ENCODE measurements at places on chromosomes 3 and 15.
A peak's percentile ranks its signal among the peaks of the same experiment; 100 is the strongest.

- no peak for DNase-seq
These were observed 50.0 kb upstream of the NMD3 start for GRCh38 chr3:161171113-161171512.

- no peak for DNase-seq
These were observed 47.1 kb downstream of the SLC12A1 start for GRCh38 chr15:48253172-48253571.

- no peak for DNase-seq
These were observed 733.5 kb upstream of the CCDC54 start for GRCh38 chr3:106643684-106644161.

GRCh38 chr15:89732451-89733172, 18.4 kb downstream of the MESP1 start:
- no peak for DNase-seq

DNA sequence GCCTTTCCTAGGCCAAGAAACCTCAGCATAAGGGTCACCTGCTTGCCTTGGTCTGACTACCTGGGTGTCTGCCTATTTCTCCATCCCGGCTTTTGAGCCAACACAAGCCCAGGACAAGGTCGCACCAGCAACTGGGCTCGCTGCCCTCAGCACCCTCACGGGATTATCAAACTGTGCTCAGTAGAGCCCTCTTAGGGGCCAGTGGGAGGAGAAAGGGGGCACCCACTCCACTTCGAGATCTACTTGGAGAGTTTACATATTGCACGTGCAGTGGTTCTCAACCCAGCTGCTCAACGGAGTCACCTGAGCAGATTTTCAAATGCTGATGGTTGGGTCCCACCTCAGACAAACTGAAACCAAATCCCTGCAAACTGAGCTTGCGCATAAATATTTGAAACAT, 31.1 kb downstream of the TSPAN3 start:
- DNase-seq = peak; percentile 58

DNA sequence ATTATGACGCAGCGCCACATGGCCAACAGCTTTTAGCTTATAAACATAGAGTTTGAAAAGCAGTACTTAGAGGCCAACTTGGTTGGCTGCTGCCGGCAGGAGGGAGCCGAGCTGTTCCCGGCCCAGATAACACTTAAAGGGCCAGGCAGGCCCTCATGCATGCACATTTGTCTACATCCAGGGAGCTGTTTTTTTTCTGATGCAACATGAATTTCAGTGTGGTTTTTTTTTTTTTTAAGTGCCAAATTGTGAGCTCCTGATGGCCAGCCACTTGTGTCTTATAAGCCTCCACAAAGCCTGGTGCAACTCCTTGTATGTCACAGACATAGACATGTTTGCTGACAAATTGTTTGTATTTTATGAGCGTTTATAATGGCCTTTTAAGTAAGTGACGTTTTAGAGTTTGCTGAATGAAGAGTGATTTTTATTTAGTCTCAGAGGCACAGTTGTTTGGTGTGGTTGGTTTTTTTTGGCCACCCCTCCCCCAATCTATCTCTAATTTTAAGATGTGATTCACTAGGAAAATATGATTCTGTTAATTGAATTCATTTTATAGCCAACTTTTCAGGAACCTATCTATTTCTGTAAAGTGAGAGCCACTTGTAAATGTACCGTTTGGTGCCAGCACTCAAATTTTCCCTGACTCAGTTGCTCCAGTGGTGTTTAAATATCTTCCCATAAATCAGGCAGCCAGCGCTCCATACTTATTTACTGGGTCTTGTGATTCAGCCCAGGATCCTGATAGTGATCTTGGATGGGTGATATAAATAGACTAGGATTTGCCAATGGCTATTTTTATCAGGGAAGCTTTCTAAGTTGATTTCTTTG, 134.3 kb downstream of the VGLL4 start:
- DNase-seq = no peak

DNA sequence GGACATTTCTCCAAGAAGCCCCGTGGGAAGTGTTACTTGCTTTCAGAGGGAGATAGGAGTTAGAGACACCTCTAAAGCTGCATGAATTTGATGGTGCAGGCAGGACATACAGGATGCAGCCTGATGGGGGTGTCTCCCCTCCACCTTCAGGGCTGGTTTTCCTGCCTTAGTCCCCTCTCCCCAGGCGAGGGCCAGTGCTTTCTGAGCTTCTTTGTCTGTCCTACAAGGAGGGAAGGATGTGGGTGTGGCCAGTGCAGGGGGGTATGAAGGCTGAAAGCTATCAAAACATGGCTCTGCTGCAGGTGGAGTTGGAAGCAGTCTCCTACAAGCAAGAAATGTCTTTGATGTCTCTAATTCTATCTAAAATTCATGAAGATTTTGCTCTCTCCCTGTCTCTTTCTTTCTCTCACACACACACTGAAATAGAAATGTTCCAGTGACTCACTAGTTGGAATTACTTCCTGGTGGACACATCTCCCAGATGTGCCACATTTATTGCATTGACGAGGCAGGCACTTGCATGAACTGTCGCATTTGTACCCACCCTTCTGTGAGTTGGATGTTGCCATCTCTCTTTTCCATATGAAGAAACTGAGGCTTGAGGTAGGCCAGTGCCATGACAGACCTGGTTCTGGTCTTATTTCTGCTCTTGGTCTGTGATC, 13.9 kb upstream of the PODXL2 start:
- DNase-seq = no peak

GRCh38 chr3:100274361-100274760, 13.6 kb downstream of the TBC1D23 start:
- DNase-seq = no peak

DNA sequence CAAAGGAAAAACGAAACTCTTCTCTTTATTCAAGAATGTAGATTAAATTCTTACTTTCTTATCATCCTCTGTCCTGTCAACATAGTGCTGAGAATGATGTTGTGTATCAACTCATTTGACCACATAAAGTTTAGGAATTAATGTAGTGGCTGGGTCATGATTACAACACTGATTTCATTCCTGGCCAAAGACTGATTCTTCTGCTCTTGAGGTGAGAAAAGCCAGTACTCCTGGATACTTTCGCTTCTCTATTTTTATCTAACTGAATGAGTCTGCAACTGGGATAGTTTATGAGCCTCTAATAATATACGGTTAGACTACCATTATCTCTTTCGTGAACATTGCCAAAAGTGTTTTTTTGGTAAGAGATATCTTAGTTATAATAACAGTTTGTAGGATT, 173.0 kb downstream of the LPP start:
- no peak for DNase-seq

DNA sequence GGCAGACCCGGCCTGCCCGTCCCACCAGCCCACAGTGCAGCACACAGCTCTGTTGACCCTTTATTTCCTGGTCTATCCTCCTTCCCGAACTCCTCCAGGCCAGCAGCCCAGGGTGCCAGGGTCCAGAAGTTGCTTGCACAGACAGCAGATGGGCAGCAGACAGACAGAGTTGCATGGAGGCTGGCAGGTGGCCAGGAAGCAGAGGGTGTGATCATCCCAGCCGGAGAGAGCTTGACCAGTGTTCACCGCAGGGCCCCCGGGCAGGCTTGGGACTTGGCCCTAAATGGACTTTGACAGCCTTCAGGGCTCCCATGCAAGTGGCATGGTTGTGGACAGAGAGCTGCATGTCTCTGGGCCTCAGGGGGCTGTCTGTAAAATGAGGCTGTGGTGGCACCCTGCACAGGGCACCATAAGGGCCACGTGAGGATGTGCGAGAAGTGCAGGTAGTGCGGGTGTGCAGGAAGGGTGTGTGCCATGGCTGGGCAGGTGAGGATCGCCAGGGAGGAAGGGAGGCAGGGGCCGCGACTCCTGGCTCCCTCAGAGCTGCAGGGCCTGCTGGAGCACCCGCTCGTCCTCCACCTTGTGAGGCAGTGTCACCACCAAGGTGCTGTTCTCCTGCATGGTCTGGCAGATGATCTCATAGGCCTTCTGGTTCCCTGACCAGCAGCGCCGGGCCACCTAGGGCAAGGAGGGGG, 6.3 kb upstream of the ZXDC start:
- no peak for DNase-seq

DNA sequence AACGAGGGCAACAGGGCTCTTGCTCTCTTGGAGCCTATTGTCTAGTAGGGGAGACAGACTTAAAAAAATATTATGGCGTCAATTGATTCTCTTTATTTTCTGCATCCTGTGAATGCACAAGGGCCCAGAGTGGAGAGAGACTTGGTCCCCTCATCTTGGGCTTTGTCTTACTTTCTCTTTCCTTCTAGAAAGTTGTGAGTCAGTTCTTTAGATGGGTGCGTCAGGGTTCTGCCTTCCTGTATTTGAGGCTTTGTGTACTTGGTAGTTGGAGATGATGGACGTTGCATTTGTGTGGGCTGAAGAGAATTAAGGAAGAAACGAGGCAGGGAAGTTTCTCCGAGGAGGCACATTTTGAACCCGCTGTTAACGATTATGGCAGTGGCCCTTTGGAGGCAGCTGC, 52.9 kb downstream of the CACNA1D start:
- no peak for DNase-seq
